Kasumi-1 (cell line): ENCODE measurements at places on chromosomes 7 and 10.

- DNase-seq, result no peak
Measured at GRCh38 chr7:16753932-16754855, 639 bp downstream of the TSPAN13 start.

- no peak for DNase-seq
Measured at GRCh38 chr10:128151031-128151430, 24.8 kb upstream of the MKI67 start.

- DNase-seq, result peak; percentile 61
Measured at GRCh38 chr10:28628184-28628893, 49.0 kb upstream of the BAMBI start.

GRCh38 chr10:104234934-104235333 is 2.8 kb upstream of the CFAP43 start:
- DNase-seq, result no peak

- DNase-seq, result peak; percentile 75
Measured at GRCh38 chr10:52729271-52730104, 43.1 kb downstream of the MBL2 start.

DNA sequence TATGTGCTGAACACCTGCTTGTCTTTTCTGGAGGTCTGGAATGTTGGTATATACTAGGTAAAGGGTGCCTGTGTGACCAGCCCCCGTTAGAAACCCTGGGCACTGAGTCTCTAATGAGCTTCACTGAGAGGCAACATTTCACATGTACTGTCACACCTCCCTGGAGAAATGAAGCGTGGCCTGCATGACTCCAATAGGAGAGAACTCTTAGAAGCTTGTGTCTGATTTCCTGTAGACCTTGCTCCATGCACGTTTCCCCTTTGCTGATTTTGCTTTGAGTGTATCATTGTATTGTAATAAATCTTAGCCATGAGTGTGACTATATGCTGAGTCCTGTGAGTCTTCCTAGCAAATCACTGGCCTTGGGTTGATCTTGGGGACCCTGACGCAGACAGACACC is 82.8 kb downstream of the PPP1R3C start:
- no peak for DNase-seq

DNA sequence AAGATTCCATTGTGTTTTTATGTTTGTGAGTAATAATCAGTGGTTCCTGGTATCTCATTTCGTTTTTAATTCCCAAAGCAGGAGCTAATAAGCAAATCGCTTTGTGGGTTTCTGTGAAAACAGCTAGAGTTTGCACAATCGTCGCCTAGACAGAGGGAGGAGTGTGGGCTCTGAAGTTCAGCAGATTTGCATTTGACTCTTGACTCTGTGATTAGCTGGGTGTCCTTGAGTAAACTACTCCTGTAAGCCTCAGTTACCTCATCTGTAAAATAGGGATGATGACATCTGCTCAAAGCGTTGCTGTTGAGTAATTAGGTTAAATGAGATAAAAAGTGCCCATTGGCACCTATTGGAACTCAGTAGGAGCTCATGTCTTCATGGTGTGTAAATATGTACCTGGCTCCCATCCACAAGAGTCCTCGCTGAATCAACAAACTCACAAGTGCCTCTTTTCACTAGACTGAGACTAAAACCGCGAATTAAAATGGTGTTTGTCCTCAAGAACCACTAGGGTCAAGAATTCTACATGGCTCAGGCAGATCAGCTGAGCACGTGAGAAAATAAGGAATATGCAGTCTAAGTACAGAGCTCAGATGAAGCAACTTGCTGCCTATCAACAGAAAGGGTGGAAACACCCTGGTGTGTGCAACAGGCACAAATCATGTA is 385.8 kb upstream of the C7orf33 start:
- DNase-seq, result no peak

DNA sequence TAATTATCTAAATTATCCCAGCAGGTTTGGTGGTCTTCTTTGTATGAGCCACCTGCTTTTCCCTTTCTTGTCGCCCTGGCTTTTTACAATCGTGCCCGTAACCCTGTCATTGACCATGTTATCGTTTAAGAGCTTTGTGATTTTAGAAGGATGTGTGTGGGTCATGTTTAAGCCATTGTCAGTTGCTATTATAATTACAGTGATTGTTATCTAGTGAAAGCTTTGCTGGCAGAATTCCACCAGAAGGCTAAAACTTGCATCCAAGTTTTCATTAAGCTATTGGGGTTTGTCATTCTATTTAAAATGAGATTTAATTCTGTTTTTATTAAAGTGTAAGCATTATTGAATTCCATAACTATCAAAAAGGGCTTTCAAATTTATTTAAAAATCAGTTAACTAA is 354.2 kb upstream of the TMEM229A start:
- DNase-seq, result no peak

GRCh38 chr7:30433082-30433481 is 45.5 kb downstream of the NOD1 start:
- peak; percentile 90 for DNase-seq

DNA sequence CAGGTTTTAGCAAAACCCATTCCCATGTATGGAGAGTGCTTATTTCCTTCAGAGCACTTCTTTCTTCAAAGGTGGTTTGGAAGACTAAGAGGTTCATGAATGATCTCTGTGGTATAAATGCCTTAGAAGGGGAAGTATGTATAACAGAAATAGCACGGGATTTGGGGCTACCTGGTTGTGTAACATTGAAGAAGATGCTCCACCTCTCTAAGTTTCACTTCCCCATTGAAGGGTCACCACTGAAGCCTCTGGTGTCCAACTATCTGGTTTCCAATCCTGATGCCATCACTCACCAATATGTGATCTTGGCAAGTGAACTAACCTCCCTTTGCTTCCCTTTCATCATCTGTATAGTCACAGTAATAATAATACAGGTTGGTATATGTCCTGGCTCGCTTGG is 37.2 kb downstream of the CYCS start:
- DNase-seq, result no peak

GRCh38 chr7:3882782-3883181 is 581.7 kb downstream of the SDK1 start:
- DNase-seq, result no peak

GRCh38 chr10:130361351-130362105 is 225.3 kb downstream of the GLRX3 start:
- DNase-seq, result no peak

DNA sequence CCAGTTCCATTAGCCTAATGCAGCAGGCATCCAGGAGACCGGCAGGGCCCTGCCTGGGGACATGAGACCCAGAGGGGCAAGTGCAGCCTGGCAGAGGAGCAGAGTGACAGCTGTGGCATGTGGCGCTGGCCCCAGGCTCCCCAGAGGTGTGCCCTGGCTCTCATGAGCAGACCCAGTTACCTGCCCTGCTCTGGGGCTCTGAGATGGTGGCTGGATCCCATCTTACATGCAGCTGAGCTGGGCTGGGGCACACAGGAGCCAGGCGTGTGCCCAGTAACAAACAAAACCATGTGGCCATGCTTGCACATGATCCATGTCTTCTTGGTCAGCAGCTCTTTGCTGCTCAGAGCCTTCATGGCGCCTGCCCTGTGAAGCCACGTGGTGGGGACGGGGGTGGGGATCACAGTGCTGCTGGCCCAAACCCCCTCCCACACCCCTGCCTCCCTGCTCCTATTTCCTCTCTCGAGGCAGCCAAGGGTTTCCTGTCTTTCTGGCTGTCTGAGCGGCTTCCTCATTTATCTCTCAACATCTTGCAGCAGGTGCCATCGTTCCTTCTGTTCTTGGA is 40.3 kb upstream of the GTF2I start:
- DNase-seq, result peak; percentile 82

- DNase-seq, result no peak
Measured at GRCh38 chr10:63760034-63760707, 239.0 kb downstream of the REEP3 start.

DNA sequence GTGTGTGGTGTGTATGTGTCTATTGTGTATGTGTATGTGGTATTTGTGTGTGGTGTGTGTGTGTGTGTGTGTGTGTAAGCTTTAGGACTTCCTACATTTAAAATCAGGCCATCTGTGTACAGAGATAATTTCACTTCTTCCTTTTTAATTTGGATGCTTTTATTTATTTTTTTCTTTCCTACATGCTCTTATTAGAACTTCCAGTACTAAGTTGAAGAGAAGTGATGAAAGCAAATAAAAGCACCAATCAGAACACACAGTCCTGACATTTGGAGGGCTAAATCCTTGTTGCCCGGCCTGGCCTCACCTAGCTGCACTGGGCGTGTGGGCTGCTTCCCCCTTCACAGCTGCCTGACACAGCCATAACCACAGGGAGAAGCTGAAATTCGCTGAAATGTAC is 3.8 kb upstream of the MRC1 start:
- no peak for DNase-seq

- no peak for DNase-seq
Measured at GRCh38 chr10:501596-501995, 187.9 kb downstream of the DIP2C start.

- DNase-seq, result peak; percentile 41
Measured at GRCh38 chr10:14826076-14826829, 11.6 kb downstream of the CDNF start.

GRCh38 chr7:133513608-133514007 is 260.7 kb downstream of the EXOC4 start:
- DNase-seq, result no peak

DNA sequence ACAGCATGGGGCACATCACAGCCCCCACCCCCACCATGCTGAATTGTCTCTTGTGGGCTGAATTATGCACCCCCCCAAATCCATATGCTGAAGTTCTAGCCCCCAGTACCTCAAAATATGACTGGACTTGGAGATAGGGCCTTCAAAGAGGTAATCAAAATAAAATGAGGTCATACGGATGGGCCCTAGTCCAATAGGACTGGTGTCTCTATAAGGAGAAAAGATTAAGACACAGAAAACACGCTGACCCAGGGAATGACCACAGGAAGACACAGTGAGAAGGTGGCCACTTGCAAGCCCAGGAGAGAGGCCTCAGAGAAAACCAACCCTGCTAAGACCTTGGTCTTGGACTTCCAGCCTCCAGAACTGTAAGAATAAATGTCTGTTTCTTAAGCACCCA is 106.4 kb upstream of the ARID5B start:
- DNase-seq, result no peak

- DNase-seq, result no peak
Measured at GRCh38 chr7:119594956-119595355, 678.0 kb upstream of the KCND2 start.

- DNase-seq, result no peak
Measured at GRCh38 chr7:154371424-154371823, 319.2 kb downstream of the DPP6 start.

GRCh38 chr7:47502240-47502877 is 79.6 kb downstream of the TNS3 start:
- no peak for DNase-seq

DNA sequence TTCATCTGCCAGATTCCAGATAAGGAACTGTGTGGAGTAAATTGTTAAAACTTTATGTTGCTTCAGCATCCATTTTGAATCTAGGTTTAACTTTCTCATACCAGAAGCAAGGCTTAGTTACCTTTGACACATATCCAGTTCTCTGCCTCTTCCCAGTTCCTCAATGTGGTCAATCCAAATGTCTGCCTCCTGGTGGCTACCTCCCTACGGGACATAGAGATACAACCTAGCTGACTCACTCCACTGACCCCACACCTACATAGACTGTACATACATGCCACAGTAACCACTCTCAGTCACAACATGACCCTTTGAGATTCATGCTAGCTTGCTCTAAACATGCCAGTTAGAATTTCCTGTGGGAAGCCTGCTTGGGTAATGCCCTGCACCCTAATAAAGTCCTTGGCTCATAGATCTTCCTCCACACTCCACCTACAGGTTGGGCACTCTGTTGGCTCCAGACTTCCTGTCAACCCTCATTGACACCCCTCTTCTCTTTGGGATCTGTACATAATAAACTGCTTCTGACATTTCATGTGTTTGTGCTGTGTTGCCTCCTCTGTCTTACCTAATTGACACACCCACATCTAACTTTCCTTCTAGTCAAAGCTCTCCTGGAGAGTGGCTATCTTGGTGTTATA is 278.1 kb downstream of the HTR7 start:
- no peak for DNase-seq

DNA sequence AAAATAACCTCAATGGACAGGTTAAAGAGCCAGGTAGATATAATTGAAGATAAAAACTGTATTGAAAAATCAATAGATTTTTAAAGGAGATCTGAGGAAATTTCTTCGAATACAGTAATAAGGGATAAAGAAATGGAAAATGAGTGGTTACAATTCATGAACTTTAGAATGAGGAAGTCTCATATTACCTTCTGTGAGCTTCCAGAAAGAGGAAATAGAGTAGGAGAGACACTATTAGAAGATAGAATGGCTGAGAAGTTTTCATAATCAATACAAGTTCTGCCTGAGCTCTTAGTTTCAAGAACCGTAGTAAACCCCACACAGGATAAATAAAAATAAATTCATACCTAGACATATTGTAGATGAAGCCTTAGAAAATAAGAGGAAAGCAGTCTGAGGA is 11.5 kb downstream of the SDK1 start:
- peak; percentile 6 for DNase-seq

- DNase-seq, result peak; percentile 33
Measured at GRCh38 chr7:50282813-50283605, 21.5 kb upstream of the IKZF1 start.

GRCh38 chr7:94183891-94184290 is 179.7 kb upstream of the BET1 start:
- DNase-seq, result no peak

GRCh38 chr10:99870123-99870730 is 87.8 kb downstream of the ABCC2 start:
- DNase-seq, result no peak

DNA sequence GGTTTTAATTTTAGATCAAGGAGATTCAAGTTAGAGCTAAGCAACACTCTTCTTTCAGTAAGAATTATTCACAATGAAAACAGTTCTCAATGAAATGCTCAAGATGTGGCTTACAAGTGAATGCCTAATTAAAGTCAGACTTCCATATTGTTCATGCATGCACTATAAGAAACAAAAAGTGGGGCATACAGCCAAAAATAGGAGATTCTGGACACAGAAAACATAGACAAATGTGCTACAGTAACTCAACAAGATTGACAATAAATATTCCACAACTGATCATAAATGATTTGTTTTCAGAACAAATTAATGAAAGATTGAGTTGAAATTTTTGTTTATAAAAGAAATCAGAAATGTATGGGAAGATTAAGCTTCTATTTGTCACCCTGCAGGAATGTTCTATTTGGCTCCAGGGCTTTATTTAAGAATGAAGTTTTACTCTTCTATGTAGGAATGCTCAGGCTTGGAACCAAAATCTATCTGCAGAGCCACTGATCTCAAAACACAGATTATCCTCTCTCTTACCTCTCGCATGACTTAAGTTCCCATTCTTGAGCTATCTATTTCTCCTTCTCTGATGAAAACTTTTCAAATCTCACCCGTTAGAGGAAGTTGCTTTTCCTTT is 89.0 kb upstream of the PIP4K2A start:
- DNase-seq, result no peak

- peak; percentile 23 for DNase-seq
Measured at GRCh38 chr7:33423646-33424020, 294.3 kb downstream of the BBS9 start.

- no peak for DNase-seq
Measured at GRCh38 chr10:123703195-123703790, 37.1 kb downstream of the GPR26 start.

- DNase-seq, result no peak
Measured at GRCh38 chr10:67785098-67785497, 52.9 kb downstream of the DNAJC12 start.

- DNase-seq, result no peak
Measured at GRCh38 chr7:94088560-94088959, 84.4 kb upstream of the BET1 start.
